ENCODE measurements at places on chromosomes 1 and 21. TPM values are rescaled to one million over a fixed set of nuclear protein-coding genes. Genes with fewer than 3 reads are reported as not detected.

DNA sequence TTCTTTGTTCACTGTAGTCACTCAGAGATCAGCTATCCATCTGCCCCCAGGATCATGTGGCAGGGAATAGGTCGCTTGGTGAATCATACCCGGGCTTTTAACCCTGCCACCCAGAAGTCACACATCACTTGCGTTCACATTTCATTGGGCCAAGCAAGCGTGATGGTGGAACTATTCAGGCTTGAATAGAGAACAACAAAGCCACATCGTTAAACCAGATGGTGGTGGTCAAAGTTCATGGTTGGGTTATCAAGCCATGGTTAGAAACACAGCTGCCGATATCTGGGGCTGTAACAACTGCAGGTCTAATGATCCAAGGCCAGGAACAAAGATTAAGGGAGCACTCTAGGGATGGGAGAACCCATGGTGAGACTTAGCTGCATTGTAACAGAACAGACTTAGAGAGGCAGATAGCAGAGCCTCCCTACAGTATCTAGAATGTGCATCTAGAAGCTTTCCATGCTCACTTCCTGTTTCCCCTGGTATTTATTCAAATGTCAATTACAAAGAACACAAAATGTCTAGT, 40.0 kb upstream of the PTPRC start:
- no peak for DNase-seq

DNA sequence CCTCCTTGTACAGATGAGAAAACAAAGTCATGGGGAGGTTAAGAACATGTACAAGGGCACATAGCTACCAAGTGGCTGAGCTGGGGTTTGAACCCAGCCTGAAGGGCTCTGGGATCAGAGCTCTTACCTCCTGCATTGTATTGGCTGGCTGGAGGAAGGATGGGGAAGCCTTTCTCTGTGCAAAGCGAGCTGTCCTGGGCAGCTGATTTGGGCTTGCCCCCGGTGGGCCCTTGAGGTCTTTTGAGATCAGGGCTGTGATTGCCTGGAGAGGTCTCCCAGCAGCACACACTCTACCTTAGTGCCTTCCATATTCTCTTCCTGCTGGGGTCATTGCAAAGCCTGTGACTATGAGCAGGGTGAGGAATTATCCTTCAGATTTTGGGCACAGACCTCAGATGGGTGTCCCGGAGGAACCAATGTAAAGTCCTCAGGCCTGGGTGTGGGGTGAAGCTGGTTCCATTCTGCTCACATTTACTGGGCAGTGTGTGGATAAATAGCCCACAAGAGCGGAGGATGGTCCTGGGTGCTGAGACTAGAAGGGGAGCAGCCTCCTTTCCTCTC, 53.3 kb upstream of the EPS8L3 start:
- DNase-seq: no peak

Gene AMY2B
- 29.1 TPM for total RNA-seq

DNA sequence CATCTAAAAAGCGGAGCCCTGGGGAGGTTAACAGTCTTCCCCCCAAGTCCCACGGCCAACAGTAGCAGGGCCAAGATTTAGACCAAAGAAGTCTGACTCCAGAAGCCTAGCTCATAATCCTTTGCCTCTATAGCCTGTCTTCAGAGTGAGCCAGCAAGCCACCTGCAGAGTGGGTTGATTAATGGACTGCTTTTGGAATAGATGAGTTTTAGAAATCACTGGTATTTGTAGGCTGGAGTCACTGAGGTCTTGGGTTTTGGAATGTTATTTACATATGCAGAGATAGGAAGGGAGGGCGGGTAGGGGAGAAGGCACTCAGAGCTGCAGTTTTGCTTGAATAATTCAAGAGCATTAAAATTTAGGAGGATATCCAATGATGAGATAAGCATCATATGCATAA, 90.8 kb upstream of the L1TD1 start:
- no peak for DNase-seq

DNA sequence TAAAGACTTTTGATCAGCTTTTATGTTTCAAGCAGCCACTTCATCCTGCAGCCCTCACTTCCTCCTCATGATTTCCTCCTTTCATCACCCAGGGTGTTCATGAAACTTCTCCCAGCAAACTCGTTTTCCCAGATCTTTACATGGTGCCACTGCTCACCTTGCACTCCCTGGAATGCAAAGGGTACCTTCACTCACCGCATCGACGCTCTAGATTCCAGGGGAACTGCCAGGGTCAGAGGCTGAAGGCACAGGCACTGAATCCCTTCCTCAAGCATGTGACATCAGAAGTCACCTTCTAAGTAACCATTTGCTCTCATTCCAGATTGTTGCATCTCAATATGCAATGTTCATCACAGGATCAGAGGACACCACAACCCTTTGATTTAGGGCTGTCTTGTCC, 82.8 kb downstream of the PRKAB2 start:
- DNase-seq: no peak

DNA sequence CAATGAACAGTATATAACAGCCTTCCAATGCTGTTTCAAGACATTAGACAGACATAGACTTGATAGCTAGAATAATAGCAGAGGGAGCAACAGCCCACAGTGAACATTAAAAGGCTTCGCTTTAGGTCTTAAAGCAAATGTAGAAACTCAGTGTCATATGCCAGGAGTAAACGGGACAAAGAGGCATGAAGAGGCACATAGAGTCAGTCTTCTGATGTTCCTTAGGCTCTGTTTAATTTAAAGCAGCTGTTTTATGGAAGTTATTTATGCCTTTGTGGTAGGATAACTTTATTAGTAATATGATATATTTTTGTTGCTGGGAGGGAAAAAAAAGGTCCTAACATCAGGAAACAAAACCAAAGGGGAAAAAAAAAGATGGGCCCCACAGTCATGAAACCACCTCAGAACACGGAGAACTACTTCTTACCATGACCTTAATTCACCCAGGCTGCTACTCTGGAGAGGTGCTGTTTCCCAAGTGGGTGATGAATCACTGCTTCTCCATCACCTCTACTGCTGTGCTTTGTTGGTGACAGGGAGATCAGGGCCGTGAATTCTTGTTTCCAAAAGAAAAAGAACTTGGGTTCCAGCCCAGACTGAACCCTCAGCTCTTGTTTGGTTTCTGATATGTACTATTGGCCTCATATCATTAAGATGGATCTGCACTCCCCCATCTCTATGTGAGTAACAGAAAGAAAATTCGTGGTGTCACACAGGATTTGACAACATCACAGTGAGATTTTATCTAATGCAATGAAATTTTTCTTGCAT, 616.9 kb downstream of the KIF26B start:
- DNase-seq: no peak

DNA sequence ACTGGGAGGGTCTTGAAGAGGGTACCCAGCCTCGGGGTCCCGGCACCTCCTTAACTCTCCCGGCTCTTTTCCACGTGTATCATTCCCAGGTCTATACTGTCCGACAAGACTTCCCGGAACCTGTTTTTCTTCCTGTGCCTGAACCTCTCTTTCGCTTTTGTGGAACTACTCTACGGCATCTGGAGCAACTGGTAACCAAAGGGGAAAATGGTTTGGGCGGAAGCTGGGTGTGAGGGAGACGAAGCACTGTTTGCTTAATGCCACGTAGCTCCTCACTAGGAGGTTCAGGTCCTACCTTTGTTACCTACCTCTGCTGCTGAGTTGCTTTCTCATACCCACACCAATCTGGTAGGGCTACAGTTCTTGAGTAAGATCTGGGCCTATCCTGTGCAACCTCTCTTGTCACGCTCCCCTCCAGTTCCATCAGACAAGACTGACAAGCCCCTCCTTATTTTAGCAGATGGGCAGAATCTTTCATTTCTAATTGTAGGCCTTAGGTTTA, 642 bp downstream of the SLC30A7 start:
- DNase-seq: peak; percentile 22

Gene RYR2
- total RNA-seq: 1,052 TPM

GRCh38 chr1:184368354-184368753, 18.5 kb upstream of the C1orf21 start:
- no peak for DNase-seq

Gene DYNLT4
- total RNA-seq: 0.51 TPM

Gene REG4
- total RNA-seq: not detected

DNA sequence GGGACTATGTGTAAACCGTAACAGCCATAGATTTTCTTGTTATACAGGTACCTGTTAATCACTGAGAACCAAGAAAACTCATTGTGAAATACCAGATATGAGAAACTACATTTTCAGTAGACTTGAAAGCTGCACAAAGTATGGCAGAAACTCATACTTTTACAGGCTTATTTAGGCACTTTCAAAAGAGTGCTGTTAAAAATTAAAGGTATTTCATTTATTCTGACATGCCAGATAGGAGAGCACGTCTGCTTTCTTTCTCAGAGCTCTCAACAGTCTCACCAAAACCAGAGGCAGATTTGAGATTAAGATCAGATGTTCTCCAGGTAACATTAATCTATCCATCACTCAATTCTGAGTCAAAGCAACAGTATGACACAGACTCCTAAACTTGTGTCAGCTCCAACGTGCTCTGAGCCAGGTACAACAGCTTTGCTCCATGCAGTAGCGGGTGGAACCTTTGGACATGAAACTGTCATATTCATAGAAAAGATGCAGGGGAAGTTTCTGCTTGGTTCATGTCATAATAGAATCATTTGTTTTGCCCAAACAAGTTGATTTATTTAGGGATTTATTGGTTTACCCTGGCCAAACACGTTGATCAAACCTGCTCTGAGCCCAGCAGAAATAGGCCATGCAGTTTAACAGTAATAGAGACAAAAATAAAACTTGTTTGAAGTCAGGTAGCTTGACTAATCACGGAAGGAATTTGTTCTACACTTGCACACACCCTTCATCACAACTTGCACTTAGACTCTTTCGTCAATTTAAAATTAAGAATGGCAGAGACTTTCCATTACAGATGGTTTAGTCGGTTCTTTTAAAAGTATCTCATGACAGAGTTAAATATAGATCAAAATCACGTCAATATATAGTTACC, 20.8 kb upstream of the TSNAX start:
- no peak for DNase-seq

Gene ESPN
- total RNA-seq: not detected

Gene ERG
- total RNA-seq: 13.5 TPM

- no peak for DNase-seq
Measured at GRCh38 chr1:168466714-168467131, 77.1 kb downstream of the XCL2 start.

DNA sequence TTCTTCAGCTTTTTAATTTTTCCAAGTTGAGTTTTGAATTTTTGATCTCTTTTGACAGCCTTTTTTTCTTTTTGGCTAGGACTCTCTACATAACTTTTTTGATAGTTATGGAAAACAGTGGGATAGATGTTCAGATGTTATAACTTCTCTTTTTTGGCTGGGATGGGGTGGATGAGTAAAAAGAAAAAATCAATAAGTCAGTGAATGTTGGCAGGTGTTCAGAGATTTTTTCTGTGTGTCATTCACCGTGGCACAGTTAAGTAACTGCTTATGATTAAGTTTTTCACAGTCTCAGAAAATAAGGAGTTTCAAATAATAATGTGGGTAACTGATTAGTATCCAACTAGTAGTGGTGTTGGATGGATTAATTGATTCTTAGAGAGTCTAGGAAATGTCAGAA, 24.0 kb downstream of the HS2ST1 start:
- no peak for DNase-seq

GRCh38 chr1:71660411-71660810, 579.6 kb upstream of the ZRANB2 start:
- no peak for DNase-seq

GRCh38 chr1:147850737-147851136, 51.9 kb upstream of the GJA8 start:
- no peak for DNase-seq

Gene SPRR4
- total RNA-seq: not detected

DNA sequence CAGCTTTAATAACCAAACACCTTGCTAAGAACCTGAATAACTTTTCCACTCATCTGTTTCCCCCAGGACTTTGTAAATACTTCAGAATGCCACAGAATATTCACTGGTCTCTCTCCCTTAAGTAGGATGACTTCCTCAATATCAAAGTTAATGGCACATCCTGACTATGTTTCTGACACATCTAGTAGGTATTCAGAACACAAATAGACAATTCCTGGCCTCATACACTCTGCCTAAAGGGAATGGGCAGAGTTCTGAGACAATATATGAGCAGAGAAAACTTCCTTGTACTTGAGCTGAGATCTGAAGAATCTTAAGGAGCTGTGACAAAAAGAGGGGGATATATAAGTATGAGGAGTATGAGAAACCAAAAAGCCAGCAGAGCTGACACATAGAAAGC, 34.8 kb downstream of the ANKRD13C start:
- DNase-seq: no peak

DNA sequence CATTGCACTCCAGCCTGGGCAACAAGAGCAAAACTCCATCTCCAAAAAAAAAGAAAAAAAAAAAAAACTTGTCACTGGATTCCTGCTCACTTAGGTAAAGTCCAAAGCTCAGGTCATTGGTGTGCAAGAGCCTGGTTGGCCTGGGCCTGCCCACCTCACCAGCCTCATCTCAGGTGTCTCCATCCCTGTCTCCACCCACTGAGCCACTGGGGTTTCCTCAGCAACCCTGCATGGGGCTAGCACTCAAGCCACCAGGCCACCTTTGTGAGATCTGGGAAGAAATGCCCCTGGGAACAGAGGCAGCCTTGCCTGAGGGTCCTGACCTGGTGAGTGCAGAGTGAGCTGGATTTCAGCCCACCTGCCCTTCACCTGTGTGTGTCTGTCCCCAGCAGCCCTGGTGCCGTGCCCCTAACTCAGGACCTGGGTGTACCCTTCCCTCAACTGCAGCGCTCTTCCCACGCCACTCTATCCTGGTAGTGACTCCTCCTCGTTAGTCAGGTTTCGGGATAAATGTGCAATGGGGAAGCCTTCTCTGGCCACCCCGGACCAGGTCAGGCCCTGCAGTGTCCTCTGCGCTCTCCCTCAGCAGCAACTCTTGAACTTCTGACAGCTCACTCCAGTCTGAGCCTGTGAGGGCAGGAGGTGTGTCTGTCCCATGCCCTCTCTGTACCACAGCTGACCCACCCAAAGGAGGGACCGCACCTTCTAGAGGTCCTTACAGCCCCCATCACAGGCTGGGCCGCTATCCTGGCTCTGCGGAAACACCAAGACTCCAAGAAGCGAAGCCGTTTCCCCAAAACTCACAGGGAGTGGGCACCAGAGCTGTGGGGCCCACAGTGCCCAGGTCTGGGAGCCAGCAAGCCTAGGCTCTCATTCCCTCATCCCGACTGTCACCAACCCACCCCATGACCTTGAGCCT, 3.3 kb downstream of the PDZK1IP1 start:
- no peak for DNase-seq

DNA sequence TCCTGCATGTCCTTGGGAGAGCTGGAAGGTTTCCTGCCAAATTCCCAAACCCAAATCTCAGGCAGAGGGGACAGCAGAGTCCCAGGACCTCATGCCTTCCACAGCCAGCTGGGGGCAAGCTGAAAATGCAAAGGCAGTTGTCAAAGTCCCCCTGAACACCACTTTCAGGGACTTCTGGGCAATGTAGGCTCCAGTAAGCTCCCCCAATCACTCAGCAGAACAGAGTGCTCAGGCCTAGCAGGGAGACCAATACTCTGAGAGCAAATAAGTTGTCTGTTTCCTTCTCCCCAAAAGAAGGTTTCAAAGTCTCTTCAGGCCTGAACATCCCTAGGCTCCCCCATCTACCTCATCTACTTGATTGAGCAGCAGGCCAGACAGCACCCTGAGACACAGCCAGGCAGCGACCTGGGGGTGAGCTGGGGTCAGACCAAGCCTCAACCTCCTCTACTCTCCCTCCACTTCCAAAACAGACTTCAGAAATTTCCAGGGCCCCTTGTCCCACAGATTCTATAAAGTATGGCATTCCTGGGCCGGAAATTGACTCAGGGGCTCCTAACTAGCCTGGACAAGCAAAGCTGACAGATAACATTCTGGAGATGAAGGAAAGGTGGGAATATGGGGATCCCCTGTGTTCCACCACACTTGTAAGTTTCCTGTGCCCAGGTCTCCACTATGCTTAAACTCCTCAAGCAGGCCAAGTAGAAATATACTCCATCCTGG, 1.9 kb downstream of the SLC9A1 start:
- DNase-seq: no peak

All from heart right ventricle (tissue), 16 donors.